ENCODE measurements at places on chromosomes 3 and 15. TPM values are rescaled to one million over a fixed set of nuclear protein-coding genes. Genes with fewer than 3 reads are reported as not detected.

GRCh38 chr3:127981097-127981496 is 66.1 kb downstream of the KBTBD12 start:
- H3K27me3 ChIP-seq, result no peaks in the 10 kb centered on the region
- H3K4me1 ChIP-seq, result no peaks in the 10 kb centered on the region
- no peak overlapping the region for H3K4me3 ChIP-seq
- DNase-seq, result no peak

GRCh38 chr3:184314700-184315542 is 515 bp downstream of the EIF4G1 start:
- H3K36me3 ChIP-seq, result no peaks in the 10 kb centered on the region
- H3K27ac ChIP-seq, result peak overlapping the region; percentile 91
- DNase-seq, result peak; percentile 91
- H3K4me3 ChIP-seq, result peak overlapping the region; percentile 83
- H3K4me1 ChIP-seq, result peaks cover 24% of the 10 kb centered on the region

DNA sequence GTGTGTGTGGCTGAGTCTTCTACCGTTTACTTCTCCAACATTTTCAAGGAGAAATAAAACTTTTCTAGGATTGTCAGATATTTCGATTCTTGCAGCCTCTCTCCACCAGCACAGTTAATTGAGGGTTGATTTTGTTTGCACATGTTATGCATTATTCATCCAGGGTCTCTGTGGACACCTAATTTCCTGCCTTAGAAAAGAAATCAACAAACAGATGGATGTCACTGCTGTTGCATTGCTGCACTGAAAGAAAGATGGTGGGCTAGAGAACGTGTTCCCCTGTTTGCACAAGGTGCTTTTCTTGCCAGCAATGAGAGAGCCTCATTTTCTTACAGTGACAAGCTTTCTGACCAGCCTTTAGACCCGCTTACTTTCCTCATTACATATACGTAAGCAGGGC is 150.0 kb downstream of the CLSTN2 start:
- H3K36me3 ChIP-seq, result no peaks in the 10 kb centered on the region
- H3K27ac ChIP-seq, result no peak overlapping the region
- H3K27me3 ChIP-seq, result no peaks in the 10 kb centered on the region

GRCh38 chr3:171358181-171358880 is 101.9 kb downstream of the TNIK start:
- H3K27me3 ChIP-seq, result no peaks in the 10 kb centered on the region
- peaks cover 11% of the 10 kb centered on the region for H3K4me1 ChIP-seq
- no peak overlapping the region for H3K27ac ChIP-seq
- no peaks in the 10 kb centered on the region for H3K36me3 ChIP-seq

The POPDC2 gene
- 0.74 TPM for total RNA-seq

- no peak overlapping the region for H3K27ac ChIP-seq
- no peaks in the 10 kb centered on the region for H3K36me3 ChIP-seq
- H3K27me3 ChIP-seq, result no peaks in the 10 kb centered on the region
- no peak for DNase-seq
- peaks cover 13% of the 10 kb centered on the region for H3K4me1 ChIP-seq
Observed at GRCh38 chr15:56930669-56931313, 12.3 kb downstream of the TCF12 start.

DNA sequence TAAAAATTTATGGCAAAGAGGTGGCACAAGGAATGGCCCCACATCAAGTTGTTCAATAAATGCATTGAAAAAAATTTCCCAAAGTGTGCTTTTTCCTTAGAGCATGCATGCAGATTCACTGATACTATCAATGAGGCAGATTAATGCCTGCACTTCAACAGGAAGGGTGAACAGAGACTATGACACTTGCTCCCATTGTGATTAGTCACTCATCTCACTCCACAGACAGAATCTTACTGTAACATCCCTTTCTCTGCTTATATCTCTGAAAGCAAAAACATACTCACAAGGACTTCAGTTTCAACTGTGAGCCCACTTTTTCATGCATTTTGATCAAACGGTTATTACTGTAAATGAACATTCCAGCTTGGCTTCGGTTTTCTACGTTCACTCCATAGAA is 60.9 kb downstream of the MORC1 start:
- no peaks in the 10 kb centered on the region for H3K4me1 ChIP-seq
- no peak overlapping the region for H3K27ac ChIP-seq
- H3K36me3 ChIP-seq, result no peaks in the 10 kb centered on the region
- no peak for DNase-seq
- no peaks in the 10 kb centered on the region for H3K27me3 ChIP-seq

DNA sequence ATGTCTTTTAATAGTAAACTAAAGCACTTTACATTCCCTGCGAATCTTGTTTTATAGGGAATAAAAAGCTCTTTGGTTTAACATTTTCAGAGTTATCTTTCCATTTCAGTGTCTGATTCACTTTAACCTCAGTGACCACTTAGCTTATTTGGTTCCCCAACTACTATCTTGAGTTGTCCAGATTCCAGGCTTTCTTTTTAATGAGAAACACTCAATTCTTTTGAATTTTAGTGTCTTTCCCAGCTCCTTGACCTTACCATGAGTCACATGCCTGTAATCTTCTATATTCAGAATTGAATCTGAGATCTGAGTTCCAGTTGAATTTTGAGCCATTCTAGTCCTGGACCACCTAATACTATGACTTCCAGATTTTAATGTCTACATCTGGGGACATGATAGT is 144.4 kb downstream of the KCNAB1 start:
- no peaks in the 10 kb centered on the region for H3K27me3 ChIP-seq
- H3K36me3 ChIP-seq, result no peaks in the 10 kb centered on the region
- DNase-seq, result no peak
- H3K4me3 ChIP-seq, result no peak overlapping the region
- no peaks in the 10 kb centered on the region for H3K4me1 ChIP-seq
- no peak overlapping the region for H3K27ac ChIP-seq

GRCh38 chr15:77541421-77542181 is 91.1 kb downstream of the LINGO1 start:
- H3K27ac ChIP-seq, result no peak overlapping the region
- H3K4me1 ChIP-seq, result peaks cover 17% of the 10 kb centered on the region
- H3K36me3 ChIP-seq, result no peaks in the 10 kb centered on the region
- H3K4me3 ChIP-seq, result no peak overlapping the region
- DNase-seq, result no peak

The FRMD4B gene
- total RNA-seq, result 4.9 TPM

DNA sequence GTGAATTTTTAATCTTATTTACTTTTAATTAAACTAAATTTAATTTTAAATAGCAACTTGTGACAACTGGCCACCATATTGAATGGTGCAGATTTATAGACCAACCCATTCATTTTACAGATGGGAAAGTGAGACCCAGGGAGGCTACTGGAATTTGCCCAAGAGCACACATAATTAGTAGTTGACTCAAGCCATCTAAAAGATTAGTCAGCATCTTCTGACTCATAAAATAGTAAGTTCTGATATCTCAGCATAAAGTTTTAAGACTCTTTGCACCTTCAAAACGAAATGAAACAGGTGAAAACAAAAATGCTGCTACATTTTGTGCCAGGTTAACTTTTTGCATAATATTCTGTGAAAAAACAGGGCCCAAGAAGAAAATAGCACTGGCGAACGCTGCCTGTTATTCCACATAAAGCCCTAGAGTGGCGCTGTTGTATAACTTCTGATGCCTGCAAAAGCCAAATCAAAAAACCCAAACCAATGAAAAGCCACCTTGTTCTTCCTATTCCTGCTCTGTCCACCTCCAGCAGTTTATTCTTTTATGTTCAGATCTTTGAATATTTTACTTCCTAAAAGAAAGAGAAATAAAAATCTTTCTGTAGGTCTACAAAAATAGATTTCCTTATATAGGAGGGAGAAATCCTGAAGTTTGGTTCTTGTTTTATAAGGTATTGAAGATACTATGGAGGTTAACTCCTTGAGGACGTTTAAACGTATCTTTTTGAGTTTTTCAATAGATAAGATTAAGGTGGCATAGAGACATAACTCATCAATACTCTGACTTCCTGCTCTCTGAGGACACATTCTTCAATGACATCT is 62.8 kb downstream of the OTOL1 start:
- H3K27ac ChIP-seq, result no peak overlapping the region
- DNase-seq, result no peak
- H3K27me3 ChIP-seq, result no peaks in the 10 kb centered on the region
- H3K4me3 ChIP-seq, result no peak overlapping the region

DNA sequence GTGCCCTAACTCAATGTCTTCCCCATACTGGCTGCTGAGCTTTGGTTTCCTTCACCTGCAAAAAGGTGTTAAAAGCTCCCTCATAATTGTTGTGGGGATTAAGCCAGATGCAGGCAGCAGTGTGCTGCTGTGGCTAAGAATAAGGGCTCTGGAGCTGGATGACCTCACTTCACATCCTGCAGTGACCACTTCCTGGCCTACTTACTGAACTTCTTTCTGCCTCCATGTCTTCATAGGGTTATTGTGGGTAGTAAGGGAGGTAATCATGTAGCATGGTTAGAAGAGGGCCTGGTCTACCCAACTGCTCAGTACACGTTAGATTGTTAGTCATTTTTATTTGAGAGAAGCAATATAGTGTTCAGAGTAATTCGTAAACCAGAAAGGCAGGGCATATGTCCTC is 18.4 kb downstream of the GYG1 start:
- DNase-seq, result no peak
- H3K4me3 ChIP-seq, result no peak overlapping the region
- H3K36me3 ChIP-seq, result peaks cover 5% of the 10 kb centered on the region
- no peak overlapping the region for H3K27ac ChIP-seq

The ADAM10 gene
- total RNA-seq, result 30.6 TPM

- no peak for DNase-seq
- no peak overlapping the region for H3K27ac ChIP-seq
- H3K4me3 ChIP-seq, result no peak overlapping the region
- H3K36me3 ChIP-seq, result no peaks in the 10 kb centered on the region
Observed at GRCh38 chr15:76448755-76449154, 112.2 kb downstream of the ISL2 start.

The ANKRD34C gene
- total RNA-seq, result not detected

DNA sequence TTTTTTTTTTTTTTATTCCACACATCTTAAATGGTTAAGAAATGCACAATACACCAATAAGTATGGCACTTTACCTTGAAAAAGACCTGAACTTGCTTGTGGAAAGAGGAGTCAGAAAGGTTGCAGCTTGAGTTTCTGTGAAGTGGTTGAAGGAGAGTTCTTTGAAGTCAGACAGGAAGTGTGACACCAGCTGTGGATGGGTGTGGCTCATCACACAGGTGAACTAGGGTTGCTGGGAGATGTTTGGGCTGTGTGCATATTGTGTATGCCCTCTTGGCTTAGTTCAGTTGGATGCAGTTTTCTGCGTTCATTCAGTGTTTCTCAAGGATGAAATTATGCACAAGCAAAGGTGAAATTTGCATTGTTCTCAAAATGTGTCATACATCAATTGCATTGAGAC is 6.3 kb downstream of the AEN start:
- H3K27me3 ChIP-seq, result no peaks in the 10 kb centered on the region
- H3K4me3 ChIP-seq, result no peak overlapping the region
- peaks cover 29% of the 10 kb centered on the region for H3K4me1 ChIP-seq
- peaks cover 28% of the 10 kb centered on the region for H3K36me3 ChIP-seq
- H3K27ac ChIP-seq, result no peak overlapping the region

- no peak overlapping the region for H3K27ac ChIP-seq
- no peaks in the 10 kb centered on the region for H3K36me3 ChIP-seq
- H3K4me1 ChIP-seq, result no peaks in the 10 kb centered on the region
- no peak for DNase-seq
- H3K27me3 ChIP-seq, result no peaks in the 10 kb centered on the region
- H3K4me3 ChIP-seq, result no peak overlapping the region
Observed at GRCh38 chr15:49904296-49904695, 214.7 kb downstream of the ATP8B4 start.

The DPH6 gene
- total RNA-seq, result 11.9 TPM

GRCh38 chr3:101989578-101990200 is 140.4 kb downstream of the NFKBIZ start:
- H3K4me1 ChIP-seq, result no peaks in the 10 kb centered on the region
- H3K36me3 ChIP-seq, result no peaks in the 10 kb centered on the region
- DNase-seq, result no peak
- H3K27me3 ChIP-seq, result no peaks in the 10 kb centered on the region

The CEP19 gene
- total RNA-seq, result 1.4 TPM

The SLC6A20 gene
- total RNA-seq, result 11.3 TPM

DNA sequence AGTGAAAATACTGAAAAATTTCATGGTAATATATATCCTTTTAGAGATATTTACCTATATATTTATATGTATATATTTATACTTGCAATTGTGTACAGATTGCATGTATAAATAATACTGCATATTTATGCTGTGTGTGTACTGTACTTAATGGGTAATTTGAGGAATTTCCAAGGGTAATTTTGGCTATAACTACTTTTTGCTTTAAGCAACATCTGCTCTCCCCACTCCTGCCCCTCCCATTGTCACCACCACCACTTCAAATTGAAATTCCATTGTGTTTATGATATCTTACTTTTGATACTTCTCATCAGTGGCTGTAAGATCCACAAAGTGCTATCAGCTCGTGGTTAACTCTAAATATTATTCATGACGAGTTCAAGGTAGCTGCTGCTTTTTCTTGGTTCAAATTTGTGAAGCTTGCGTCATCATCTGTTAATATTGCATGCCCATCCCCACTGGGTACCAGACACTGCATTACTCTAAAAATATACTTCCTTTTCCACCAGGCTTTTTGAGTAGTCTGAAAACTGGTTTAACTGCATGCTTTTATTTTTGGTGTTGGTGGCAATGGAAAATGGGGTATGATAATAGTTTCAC is 91.7 kb upstream of the MITF start:
- no peaks in the 10 kb centered on the region for H3K36me3 ChIP-seq
- H3K4me1 ChIP-seq, result no peaks in the 10 kb centered on the region
- no peak overlapping the region for H3K27ac ChIP-seq
- no peak overlapping the region for H3K4me3 ChIP-seq
- no peaks in the 10 kb centered on the region for H3K27me3 ChIP-seq

- H3K27ac ChIP-seq, result no peak overlapping the region
- no peaks in the 10 kb centered on the region for H3K27me3 ChIP-seq
- H3K4me3 ChIP-seq, result no peak overlapping the region
- no peaks in the 10 kb centered on the region for H3K4me1 ChIP-seq
- DNase-seq, result no peak
Observed at GRCh38 chr3:39193391-39193790, 996 bp upstream of the XIRP1 start.

- no peaks in the 10 kb centered on the region for H3K36me3 ChIP-seq
- no peaks in the 10 kb centered on the region for H3K27me3 ChIP-seq
- DNase-seq, result no peak
- no peaks in the 10 kb centered on the region for H3K4me1 ChIP-seq
- no peak overlapping the region for H3K27ac ChIP-seq
- no peak overlapping the region for H3K4me3 ChIP-seq
Observed at GRCh38 chr15:64903326-64903950, 8.3 kb upstream of the ANKDD1A start.

GRCh38 chr3:157464321-157464720 is 27.7 kb downstream of the PTX3 start:
- no peaks in the 10 kb centered on the region for H3K27me3 ChIP-seq
- H3K4me1 ChIP-seq, result no peaks in the 10 kb centered on the region
- no peak for DNase-seq
- no peaks in the 10 kb centered on the region for H3K36me3 ChIP-seq
- no peak overlapping the region for H3K4me3 ChIP-seq
- H3K27ac ChIP-seq, result no peak overlapping the region

The CFAP44 gene
- 3.0 TPM for total RNA-seq

Data from pancreas (tissue), 10 donors.